ENCODE measurements at places on chromosomes 2 and 18.

GRCh38 chr2:175205523-175205922, 24.0 kb upstream of the ATP5MC3 start:
- no peak for DNase-seq

- no peak for DNase-seq
Measured at GRCh38 chr2:45070113-45070652, 60.9 kb upstream of the SIX2 start.

DNA sequence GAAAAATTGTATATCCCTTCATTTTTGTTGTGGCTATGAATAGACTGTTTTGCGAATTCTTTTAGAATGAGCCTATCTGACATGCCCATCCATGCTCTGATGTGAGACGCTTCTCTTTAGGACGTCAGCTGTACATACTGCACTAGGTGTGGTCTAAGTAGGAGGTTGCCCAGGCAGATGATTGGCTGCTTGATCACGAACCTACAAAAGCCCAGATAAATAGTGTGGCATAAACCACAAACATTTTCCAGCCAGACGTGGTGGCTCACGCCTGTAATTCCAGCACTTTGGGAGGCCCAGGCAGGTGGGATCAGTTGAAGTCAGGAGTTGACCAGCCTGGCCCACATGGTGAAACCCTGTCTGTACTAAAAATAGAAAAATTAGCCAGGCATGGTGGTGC, 251.8 kb downstream of the AGAP1 start:
- DNase-seq: no peak

- DNase-seq: no peak
Measured at GRCh38 chr2:37357530-37357929, 13.1 kb downstream of the QPCT start.

GRCh38 chr2:240520130-240520973, 37.4 kb downstream of the ANKMY1 start:
- no peak for DNase-seq

GRCh38 chr2:31202833-31203232, 14.5 kb downstream of the CAPN14 start:
- no peak for DNase-seq

DNA sequence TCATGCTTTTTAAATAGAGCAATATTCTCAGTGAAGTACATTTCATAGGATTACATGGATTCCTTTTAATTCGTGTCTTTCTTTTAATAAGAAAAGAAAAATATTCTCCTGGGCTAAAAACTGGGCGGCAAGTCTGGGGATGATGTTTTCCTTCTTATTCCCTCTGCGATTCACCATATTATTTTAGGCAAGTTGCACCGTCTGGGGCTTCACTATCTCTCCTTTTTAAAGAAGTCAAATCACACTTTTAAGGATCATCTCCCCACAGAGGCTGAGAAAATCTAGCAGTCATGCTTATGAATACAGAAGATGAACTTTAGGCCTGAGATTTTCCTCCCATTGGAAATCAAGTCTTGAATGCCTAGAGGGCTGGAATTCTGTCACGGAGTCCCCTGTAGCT, 104.1 kb downstream of the COPS8 start:
- DNase-seq: no peak

DNA sequence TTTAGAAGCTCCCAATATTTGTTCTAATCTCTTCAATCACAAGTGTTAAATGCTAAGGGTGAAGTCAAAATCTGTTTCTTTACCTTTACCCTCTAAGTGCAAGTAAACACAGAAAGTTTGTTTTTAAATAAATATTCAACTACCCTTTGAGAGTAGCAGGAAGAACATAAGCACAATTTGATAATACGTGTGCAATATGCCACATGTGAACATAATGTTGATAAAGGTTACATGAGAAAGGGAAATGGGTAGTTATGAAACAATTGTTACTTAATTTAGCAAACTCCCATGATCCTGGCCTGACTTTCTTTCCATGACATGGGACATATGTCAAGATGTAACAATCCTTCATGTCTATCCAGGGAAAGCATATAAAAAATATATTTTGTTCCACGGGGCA, 7.1 kb downstream of the SPRED2 start:
- peak; percentile 43 for DNase-seq

DNA sequence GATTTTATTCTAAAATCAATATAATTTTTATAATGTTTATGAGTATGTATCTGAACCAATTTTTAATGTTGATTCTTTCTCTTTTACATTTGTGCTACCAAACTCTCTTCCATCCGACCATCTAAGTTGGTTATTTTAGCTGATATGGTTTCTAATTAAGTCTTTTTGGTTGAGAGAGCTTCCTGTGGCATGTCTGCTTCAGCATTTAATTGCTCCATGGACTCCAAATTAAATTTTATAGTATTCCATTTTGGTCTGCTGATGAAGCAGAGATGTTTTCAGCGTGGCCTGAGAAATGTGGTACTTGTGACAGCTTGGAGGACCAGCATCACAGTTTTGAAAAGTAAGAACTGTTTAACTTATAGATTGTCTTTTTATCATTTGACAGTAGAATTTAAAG, 105.6 kb downstream of the EHBP1 start:
- DNase-seq: no peak

DNA sequence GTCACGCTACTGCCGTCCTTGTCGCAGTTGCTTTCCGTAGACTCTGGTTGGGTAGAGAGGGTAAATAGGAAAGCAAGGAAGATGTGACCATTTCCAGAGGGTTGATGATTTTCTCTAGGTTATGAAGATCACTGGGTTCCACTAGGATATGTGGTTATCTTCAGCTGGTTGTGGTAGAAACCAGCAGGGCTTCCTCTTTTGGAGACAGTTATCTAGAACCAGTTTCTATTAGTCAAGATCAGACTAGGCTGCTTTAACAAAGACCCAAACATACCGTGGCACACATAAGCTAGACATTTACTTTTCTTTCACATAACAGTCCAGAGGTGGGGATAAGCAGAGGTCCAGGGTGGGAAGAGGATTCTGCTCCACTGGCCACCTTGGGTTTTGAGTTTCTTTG, 59.6 kb downstream of the FASTKD2 start:
- no peak for DNase-seq

Data from dermis microvascular lymphatic vessel endothelial cell (primary cell).